ENCODE measurements at places on chromosomes 4 and X. TPM values are rescaled to one million over a fixed set of nuclear protein-coding genes. Genes with fewer than 3 reads are reported as not detected.

GRCh38 chr4:42624551-42624950 is 32.4 kb downstream of the ATP8A1 start:
- DNase-seq, result no peak

- no peak for DNase-seq
Observed at GRCh38 chr4:78099058-78099457, 41.9 kb downstream of the FRAS1 start.

DNA sequence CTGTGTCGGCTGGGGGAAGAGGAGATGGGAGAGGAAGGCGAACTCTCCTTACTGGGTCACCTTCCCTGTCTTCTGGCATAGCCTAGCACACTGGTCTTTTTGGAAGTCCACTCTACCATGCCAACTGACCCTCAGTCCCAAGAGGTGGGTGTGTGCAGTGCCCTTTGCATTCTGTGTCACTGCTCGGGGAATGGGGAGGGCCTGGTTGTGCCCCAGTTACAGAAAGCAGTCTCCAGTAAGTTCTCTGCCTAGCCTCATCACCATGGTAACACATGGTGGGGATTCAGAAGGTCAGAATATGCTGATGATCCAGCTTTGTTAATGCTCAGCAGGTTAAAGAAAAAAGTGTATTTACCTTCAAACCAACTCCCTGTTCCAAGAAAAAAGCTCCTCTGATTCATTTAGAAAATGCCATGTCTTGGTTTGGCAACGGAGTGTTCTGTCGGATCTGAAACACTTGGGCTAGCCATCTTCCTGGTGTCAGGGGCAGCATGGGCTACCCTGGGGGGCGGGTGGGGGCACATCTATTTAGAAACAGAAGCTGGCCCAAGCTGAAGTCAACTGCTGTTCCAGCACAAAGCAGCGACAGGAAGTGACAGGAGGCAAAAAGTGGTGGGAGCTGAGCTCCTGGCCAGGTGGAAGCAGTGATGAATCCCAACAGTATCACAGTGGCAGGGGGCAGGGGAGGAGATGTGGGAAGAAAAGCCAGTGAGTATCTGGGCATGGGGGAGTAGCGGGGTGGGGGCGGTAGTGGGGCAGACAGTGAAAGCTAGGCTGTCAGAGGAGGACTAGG is 37.0 kb downstream of the NSG1 start:
- DNase-seq, result no peak

- no peak for DNase-seq
Observed at GRCh38 chrX:124407226-124407625, 60.9 kb downstream of the SH2D1A start.

DNA sequence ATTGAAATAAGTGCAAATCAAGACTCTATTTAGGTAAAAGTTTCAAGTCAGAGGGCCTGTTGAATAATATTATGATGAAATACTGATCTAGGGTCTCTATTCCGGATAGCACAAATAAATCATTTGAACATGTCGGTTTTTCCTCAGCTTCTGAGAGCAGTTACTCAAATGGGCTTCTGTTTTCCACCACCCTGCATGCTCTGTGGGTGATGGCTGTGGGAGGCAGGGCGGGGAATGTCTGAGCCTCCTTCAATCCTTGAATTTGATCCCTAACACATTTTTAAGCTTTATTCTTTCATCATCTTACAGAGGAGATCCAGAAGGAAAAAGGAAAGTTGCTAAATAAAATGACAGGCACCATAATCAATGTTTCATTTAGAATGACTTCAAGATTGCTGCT is 8.5 kb downstream of the UNC5C start:
- DNase-seq, result no peak

- DNase-seq, result peak; percentile 81
Observed at GRCh38 chr4:8409264-8410065, 31.1 kb downstream of the ACOX3 start.

DNA sequence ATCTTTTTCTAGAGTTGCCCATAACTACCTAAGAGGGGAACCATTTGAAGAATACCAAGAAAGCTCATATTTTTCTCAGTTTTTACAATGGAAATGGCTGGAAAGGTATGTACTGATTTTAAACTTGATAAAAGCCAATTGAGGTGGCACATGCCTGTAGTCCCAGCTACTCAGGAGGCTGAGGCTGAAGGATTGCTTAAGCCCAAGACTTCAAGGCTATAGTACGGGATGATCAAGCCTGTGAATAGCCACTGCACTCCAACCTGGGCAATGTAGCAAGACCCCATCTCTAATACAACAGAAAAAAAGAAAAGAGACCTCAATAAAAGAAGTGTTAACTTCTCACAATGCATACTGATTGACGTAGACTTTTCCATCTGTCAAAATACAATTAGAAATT is 44.4 kb downstream of the GRK4 start:
- DNase-seq, result no peak

DNA sequence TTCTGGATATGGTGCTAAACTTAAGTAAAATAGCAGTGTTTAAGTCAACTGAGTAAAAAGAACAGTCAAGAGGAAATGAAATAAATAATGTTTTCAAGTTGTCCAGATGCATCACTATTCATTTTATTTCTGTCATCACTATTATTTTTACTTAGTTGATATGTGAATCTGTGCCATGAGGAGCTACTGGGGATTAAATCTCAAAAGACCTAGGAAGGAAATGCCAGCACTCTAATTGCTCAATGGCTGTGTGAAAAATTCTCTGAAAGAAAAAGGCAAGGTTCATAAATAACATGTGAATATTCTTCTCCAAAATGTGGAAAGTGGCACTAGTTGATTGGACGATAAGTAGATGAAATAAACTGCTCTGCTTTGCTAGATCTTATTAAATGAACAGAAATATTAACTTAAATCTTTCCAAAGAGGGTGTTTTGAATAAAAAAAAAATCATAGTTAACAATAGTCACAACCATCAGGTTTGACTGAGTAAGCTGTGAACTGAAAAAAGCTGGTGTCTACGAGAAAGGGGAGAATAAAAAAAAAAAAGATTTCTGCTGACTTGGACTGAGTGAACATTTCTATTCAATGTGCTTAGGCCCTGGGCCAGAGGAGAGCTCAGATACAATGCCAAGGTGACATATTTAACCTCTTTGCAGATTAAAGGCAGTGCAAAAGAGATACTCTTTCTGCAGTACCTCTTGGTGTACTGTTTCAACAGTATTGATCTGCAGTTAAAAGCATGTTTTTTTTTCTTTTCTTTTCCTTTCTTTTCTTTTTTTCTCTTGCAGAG is 1.6 kb downstream of the SPARCL1 start:
- no peak for DNase-seq

GRCh38 chr4:160265836-160266235 is 1163.0 kb downstream of the RAPGEF2 start:
- DNase-seq, result no peak

DNA sequence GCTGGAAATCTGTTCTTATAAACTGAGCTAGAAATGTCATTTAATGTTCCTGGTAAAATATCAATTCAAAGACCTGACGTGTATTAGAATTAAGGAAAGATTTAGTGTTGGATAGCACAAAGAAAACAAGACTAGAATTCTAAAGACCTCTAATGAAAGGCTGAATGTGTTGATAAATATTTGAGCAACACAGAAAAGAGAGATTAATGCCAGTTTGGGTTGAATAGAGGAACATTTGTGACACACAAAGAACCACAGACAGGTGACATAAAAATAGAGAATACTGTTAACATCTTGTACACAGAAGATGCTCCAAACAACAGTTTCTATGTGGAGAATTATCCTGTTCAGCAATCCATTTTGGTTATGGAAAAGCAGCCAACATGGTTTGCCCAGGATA is 222.1 kb upstream of the GALNT7 start:
- DNase-seq, result no peak

- no peak for DNase-seq
Observed at GRCh38 chrX:28997706-28998463, 410.6 kb downstream of the IL1RAPL1 start.

DNA sequence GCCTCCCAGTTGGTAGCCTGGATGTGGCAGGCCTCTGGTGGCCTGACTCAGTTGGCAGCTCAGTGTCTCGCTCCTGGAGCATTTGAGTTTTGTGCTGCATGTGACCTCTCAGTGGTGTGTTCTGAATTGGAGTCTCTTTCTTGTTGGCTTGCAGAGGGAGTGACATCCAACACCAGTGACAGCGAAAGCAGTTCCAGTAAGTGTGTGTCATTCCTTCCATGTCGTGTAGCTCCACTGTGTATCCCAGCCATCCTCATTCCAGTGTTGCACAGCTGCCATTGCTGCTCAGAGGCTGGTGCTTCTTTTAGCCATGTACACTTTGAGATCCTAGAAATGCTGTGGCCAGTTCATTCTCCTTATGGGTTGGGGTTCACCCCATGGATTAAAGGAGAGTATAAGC is 52.4 kb downstream of the DLG3 start:
- DNase-seq, result no peak

DNA sequence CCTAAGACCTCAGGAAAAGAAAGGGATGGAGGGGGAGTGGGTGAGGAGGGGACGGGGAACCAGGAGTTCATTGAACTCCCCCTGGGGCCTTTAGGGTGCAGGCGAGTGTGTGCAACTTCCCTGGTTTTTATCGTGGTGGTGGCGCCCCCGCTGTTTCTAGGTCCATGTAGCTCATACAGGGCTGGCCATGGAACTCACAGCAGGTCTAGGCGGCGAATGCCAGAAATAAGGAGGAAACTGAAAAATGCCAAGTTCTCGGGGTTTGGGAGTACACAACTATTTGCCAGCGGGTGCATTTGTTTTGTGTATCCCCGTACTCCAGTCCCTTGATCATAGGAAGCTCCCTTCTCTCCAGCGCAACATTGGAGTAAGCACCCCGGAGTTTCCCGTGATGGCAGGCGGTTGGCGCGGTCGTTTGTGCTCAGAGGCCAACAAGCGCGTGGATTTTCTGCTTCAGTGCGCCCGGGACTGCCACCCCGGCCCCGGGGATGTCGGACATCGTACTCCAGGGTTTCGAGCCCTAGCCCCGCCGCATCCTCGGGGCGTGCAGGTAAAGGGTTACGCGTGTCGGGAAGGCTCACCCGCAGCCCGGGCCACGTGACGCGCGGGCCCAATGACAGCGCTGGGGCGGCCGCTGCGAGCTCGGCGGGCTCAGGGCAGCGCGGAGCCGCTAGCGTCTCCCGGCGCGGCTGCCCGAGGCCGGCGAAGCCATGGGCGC is 208.9 kb downstream of the NWD2 start:
- peak; percentile 63 for DNase-seq

HSD17B13 gene
- total RNA-seq, result 0.32 TPM

STS gene
- 4.3 TPM for total RNA-seq

DNAAF6 gene
- total RNA-seq, result not detected

SLC9B1 gene
- total RNA-seq, result 0.65 TPM

NXT2 gene
- total RNA-seq, result 1.5 TPM

Measured in Right ventricle myocardium superior (tissue), 1 donor.